CD4-positive, alpha-beta T cell (primary cell): ENCODE measurements at places on chromosomes 6 and 20.

DNA sequence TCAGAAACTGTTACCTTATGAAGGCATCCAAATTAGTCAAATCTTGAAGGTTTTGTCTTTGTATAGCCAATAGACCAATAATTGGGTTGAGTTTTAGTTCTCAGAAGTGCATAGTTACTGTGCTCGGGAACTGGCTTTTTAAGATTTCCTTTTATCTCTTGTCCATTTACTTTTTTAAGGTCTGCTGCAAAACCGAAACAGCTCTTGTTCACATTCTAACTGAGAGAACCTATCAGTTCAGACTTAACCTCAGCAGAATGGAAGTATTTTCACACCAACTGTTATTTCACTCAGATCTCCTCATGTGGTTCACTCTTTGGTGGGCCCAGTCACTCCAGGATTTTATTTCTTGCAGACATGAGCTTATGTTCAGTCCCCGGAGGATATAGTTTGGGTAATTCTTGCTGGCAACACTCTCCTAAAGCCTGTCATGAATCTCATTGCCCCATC, 55.5 kb downstream of the TPBG start:
- no peaks in the 10 kb centered on the region for H3K36me3 ChIP-seq
- no peaks in the 10 kb centered on the region for H3K27me3 ChIP-seq
- no peak overlapping the region for H3K4me3 ChIP-seq
- H3K27ac ChIP-seq = no peak overlapping the region

DNA sequence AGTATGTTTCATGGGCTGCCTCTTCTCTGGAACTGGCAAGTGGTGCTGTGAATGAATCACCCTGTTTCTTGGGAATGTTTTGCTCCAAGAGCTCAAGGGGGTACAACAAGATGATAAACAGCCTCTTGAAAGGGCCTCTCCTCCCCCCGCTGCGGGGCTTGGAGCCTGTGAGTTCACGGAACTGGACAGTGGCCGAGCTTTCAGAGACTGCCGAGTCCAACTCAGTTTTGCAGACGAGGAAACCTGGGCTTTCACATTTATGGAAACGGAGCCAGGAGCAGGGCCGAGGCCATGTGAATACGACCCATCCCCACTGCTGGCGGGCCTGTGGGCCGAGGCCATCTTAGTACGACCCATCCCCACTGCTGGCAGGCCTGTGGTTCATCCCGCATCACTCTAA, 18.2 kb upstream of the SRC start:
- no peaks in the 10 kb centered on the region for H3K27me3 ChIP-seq
- no peak overlapping the region for H3K27ac ChIP-seq
- no peak overlapping the region for H3K4me3 ChIP-seq
- no peaks in the 10 kb centered on the region for H3K4me1 ChIP-seq
- no peak for DNase-seq

DNA sequence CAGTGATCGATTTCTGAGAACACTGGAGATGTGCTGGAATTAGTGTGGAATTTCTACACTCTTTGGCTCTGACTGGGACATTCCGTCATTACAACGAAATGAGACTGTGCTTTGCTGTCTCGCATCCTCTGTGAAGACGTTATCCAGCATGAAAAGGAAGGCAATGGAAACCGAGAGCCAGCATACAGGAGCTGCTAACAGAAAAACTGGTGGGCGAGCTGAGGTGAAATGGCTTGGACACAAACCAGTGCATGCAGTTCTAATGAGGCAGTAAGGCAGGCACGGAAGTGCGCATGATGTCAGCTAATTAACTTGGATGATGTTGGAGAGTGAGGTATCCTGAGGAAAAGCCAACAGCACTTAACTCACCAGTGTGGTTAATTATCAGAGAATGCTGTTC, 202.8 kb upstream of the AGPAT4 start:
- H3K36me3 ChIP-seq = no peaks in the 10 kb centered on the region
- no peak overlapping the region for H3K27ac ChIP-seq
- no peaks in the 10 kb centered on the region for H3K4me1 ChIP-seq
- no peak overlapping the region for H3K4me3 ChIP-seq

DNA sequence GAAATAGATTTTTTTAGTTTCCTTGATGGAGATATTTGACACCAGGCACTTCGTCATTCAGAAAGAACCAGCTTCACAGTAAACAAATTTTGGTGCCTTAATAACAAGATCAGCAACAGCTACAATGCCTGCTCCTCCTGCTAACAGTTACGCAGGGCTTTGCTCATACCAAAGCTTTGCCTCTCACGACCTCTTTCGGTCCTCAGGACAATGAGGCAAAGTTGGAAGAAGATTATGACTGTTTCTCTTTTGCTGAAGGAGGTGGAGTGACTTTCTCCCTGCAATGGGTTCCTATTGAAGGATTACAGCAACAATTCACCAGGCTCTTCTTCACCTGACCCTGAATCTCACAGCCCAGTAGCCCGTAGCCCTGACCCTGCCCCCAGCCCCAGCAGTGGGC, 440.1 kb downstream of the PREX1 start:
- no peak overlapping the region for H3K4me3 ChIP-seq
- no peak for DNase-seq
- no peaks in the 10 kb centered on the region for H3K36me3 ChIP-seq

GRCh38 chr6:64831680-64832079, 875.3 kb downstream of the EYS start:
- H3K27ac ChIP-seq = no peak overlapping the region
- H3K27me3 ChIP-seq = no peaks in the 10 kb centered on the region
- no peak for DNase-seq
- H3K4me3 ChIP-seq = no peak overlapping the region
- no peaks in the 10 kb centered on the region for H3K36me3 ChIP-seq

DNA sequence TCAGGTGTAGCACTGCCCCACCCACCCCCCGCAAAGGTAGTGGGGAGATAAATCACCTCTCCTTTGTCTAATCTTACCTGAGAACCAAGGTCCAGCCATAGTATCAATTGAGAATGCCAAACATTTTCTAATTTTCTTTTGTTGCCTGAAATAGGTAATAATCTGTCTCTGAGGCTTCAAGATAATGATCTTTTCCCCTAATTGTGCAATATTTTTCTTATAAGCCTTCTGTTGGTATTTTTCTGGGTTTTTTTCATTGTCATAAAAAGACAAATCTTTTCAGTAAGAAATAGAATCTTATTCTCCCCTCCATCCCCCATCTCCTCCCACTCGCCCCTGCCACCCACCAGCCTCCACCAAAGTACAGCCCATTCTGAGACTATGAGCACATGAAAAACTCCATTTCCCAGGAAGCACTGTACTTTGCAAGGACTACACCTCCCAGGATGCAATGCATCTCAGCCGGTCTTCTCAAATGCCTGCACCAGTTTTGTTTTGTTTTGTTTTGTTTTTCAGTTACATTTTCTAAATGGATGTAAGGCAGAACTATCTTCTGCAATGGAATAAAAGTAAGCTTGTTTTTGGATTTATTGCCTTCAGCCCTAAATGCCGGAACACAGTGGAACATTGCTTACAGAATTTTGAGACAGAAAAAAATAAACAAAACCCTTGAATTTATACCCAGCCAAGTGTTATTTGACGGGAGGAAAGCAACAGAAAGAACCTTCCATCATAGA, 268.0 kb downstream of the TFAP2A start:
- H3K27me3 ChIP-seq = no peaks in the 10 kb centered on the region
- DNase-seq = no peak

DNA sequence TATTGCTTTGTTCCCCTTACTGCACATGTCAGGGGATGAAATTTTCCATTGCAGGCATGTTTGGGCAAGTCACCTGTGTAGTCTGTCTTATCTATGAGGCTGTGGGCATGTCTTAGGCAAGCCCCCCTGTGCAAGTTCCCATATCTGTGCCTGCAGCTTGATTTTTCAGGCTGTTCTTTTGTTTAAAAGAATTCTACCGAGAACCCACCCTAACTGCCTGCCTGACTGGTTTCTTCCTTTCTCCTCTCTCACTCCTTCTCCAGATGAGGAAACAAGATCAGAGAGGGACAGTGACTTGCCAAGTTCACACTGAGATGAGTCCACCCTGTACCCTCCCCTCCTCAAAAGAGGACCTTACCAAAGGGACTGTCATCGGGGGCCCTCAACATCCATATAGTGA, 11.0 kb downstream of the TREML2 start:
- no peak overlapping the region for H3K27ac ChIP-seq
- H3K4me3 ChIP-seq = no peak overlapping the region
- H3K27me3 ChIP-seq = no peaks in the 10 kb centered on the region
- H3K4me1 ChIP-seq = peaks cover 45% of the 10 kb centered on the region
- no peak for DNase-seq

- DNase-seq = no peak
- no peak overlapping the region for H3K27ac ChIP-seq
- no peak overlapping the region for H3K4me3 ChIP-seq
- no peaks in the 10 kb centered on the region for H3K27me3 ChIP-seq
- H3K4me1 ChIP-seq = no peaks in the 10 kb centered on the region
Observed at GRCh38 chr6:14337152-14337551, 219.6 kb downstream of the CD83 start.

- no peaks in the 10 kb centered on the region for H3K36me3 ChIP-seq
- no peaks in the 10 kb centered on the region for H3K4me1 ChIP-seq
- no peaks in the 10 kb centered on the region for H3K27me3 ChIP-seq
- no peak for DNase-seq
- no peak overlapping the region for H3K27ac ChIP-seq
Observed at GRCh38 chr6:82259389-82259788, 11.8 kb upstream of the IBTK start.

GRCh38 chr6:150413781-150414281, 45.0 kb downstream of the IYD start:
- H3K27ac ChIP-seq = no peak overlapping the region
- no peaks in the 10 kb centered on the region for H3K36me3 ChIP-seq
- no peak for DNase-seq
- peaks cover 34% of the 10 kb centered on the region for H3K27me3 ChIP-seq
- H3K4me3 ChIP-seq = no peak overlapping the region
